ENCODE measurements at places on chromosomes 1 and 21.

DNA sequence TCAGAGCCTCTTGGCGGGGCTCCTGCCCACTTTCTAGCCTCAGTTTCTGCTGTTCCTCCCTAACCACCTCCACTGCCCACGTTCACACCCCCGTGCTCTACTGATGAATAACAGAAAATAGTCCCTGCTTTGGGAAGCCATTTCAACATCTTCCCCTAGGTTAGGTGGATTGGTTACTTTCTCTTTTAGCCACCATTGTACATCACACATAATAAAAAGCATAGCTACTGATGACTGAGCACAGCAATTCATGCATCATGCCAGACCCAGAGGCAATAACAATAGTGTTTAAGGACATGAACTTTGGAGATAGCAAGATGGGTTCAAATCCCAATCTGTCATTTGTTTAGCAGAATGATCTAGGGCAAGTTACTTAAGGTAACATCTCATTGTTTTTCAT, 74.6 kb downstream of the COLGALT2 start:
- DNase-seq = no peak

DNA sequence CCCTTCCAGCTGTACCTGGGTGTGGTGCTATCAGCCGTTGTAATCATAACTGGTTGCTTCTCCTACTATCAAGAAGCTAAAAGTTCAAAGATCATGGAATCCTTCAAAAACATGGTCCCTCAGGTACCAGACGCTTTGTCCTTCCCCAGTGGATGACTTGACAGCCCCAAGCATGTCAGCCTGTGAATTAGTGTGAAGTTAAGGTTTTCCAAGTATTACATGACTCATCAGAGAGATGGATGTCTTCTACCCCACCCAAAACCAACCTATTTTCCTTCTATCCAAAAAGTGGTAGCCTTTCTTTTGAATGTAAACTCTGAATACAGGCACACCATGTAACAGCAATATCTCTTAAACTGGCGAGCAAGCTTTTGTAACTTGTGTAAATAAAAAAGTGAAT, 15.1 kb downstream of the ATP1A1 start:
- DNase-seq = no peak

GRCh38 chr1:44819196-44819607, 10.9 kb downstream of the BTBD19 start:
- DNase-seq = no peak

GRCh38 chr1:150082494-150082893, 14.9 kb downstream of the VPS45 start:
- no peak for DNase-seq

- no peak for DNase-seq
Measured at GRCh38 chr1:156964441-156964840, 44.0 kb downstream of the LRRC71 start.

GRCh38 chr1:65108025-65108642, 39.9 kb upstream of the AK4 start:
- DNase-seq = no peak

DNA sequence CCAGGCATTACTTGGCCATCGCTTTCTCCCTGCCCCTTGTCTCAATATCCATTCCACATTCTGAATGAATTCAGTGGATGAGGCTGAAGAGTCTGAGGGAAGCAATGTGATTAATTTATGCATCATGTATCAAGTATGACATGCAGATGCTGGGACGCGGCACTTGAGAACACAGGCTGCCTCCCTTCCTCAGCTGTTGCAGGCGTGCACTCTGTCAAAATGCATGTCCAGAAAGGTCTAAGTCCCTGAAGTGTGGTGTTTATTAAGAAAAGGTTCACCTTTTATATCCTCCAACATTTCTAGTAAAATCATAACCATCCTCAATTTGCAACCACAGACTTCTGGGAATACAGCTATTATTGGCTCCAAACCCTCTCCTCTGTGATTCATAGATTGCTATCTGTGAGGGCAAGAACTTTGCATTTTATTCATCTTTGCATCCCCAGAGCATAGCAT, 22.6 kb upstream of the RAB3GAP2 start:
- DNase-seq = no peak

- DNase-seq = no peak
Measured at GRCh38 chr1:72827278-72827677, 544.9 kb upstream of the NEGR1 start.

DNA sequence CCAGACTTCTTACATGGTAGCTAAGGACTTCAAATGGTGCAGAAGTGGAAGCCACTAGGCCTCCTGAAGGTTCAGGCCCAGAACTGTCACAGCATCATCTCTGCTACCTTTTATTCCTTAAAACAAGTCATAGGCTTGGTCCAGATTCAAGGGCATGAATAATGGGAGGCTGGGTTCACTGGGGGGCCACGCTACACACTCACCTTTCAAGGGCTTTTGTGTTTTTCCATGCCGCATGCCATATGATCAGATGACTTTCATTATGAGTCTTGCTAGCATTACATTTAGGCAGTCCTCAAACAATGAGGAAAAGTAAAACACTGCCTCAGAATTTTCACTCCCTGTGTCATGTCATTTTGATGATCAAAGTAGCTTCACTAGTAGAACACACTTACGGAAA, 83.4 kb downstream of the VPS26C start:
- DNase-seq = no peak
